Adrenal gland (tissue), 19 donors: ENCODE measurements at places on chromosomes 1 and 21.

- DNase-seq = no peak
Observed at GRCh38 chr1:39735731-39736130, 3.0 kb upstream of the PPIE start.

DNA sequence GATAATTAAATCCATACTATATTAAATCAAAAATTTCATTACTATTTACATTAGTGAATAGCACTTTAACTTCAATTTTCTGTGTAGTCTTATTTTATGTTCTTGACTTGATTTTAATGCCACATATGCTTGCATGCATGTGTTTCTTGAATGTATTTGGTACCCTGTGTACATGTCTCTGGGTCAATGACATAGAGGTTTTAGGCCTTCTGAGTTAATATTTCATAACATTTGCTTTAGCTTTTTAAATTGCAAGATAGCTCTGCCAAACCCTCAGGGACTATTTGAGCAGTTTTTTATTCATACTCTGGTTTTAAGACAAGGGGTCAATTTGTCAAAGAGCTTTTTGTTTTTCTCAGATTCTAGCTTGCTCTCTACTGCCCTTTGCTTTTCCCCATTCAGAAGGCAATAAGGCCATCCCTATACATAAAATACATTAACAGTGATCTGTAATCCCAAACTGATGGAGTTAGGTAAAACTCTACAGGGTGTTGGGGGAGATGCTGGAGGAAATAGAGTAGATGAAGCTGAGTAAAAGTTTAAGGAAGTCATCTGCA lies 5.0 kb downstream of the MLLT11 start:
- DNase-seq = no peak

- no peak for DNase-seq
Observed at GRCh38 chr1:42170779-42171621, 6.5 kb upstream of the GUCA2A start.

DNA sequence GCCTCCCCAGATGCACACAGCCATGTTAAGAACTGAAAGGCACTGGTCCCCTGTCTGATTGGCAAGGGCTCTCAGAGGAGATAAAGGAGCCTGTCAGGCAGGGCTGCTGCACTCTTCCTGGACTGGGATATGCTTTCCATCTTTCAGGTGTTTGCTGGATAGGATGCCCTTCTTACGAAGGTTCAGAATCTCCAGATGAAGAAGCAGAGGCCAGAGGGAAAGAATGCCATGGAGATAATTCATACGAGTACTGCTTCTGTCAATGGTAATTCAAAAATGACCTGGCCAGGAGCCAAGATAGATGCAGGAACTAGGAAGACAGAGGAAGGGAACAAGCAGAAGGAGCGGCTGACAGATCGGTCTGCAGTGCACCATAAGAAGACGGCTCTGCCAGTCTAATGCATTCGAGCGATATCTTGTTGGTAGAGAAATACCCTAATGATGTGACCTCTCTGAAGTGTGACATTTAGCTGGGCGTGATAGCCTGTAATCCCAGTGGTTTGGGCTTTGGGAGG lies 16.6 kb upstream of the ATP2B4 start:
- DNase-seq = no peak

- peak; percentile 12 for DNase-seq
Observed at GRCh38 chr21:25560891-25561290, 46.4 kb downstream of the MRPL39 start.

- peak; percentile 71 for DNase-seq
Observed at GRCh38 chr1:41695118-41695745, 210.7 kb upstream of the EDN2 start.

DNA sequence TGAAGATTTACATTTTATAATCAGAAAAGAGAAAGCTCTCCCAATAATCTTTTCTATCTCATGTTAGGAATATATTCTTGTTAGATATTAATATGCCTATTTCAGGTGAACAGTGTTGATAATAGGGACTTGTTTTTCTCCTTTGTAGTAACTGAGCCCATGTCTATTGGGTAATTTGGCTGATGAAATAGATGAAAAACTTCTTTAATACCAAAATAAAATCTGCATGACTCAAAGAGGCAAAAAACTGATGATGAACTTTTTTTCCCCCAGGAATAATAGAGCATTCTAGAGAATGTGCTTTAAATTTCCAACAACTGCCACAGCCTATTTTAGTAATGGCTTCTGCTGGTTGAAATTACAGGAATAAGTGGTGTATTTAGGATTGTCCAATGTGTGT lies 178.9 kb upstream of the GREM2 start:
- DNase-seq = no peak

- no peak for DNase-seq
Observed at GRCh38 chr1:222331340-222331739, 216.6 kb downstream of the HHIPL2 start.

GRCh38 chr1:66525086-66525485 lies 8.9 kb upstream of the SGIP1 start:
- no peak for DNase-seq

DNA sequence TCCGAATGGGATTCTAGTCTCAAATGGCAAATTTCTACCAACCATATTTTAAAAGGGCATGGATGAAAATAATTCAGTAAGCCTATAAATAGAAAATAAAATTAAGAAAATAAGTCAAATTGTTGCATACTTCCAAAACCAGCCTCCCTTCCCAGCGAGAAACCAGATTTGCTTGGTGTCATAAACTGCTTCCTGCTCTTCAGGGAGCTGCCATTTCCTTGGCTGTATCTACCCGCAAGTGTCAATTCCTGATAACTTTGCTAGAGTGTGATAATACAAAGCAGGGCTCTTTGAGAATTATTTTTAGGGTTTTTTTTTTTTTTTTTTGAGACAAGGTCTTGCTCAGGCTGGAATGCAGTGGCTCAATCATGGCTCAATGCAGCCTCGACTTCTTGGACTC lies 62.3 kb downstream of the S1PR1 start:
- no peak for DNase-seq

GRCh38 chr21:39461419-39461818 lies 9.6 kb downstream of the SH3BGR start:
- no peak for DNase-seq

DNA sequence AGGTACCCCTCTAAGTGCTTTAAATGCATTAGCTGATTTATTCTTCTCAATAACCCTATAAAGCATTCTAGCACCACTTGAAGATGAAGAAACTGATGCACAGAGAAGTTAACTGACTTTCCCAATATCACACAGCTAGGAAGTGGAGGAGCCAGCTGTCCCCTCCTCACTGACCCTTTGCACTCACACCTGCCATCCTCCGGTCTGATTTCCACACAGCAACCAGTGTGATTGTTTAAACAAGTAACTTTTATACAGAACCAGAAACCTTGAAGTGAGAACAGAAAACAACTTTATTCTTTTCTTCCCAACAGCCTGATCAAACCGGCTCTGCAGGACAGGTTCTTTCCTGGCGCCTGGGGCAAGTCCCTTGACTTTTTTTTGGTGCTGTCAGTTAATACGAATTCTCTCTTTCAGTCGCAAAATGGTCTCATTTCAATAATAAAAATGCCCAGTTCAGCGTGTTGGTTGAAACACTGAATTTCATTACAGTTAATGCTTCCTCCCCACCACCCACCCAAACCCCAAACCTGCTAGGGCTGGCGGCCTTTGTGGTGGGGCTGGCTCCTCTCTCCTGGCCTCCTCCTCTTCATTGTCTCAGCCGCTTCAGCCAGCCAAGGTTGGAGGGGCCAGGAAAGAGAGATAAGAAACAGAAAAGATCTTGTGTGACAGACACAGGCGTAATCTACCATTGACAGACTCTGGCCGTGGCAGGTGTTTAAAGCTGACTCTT lies 26.4 kb upstream of the EEIG2 start:
- no peak for DNase-seq

- no peak for DNase-seq
Observed at GRCh38 chr1:179815641-179816040, 62.0 kb downstream of the TOR1AIP2 start.

GRCh38 chr1:39573736-39574624 lies 2.6 kb downstream of the PABPC4 start:
- peak; percentile 64 for DNase-seq

GRCh38 chr1:162690672-162691434 lies 58.6 kb downstream of the DDR2 start:
- DNase-seq = peak; percentile 92

DNA sequence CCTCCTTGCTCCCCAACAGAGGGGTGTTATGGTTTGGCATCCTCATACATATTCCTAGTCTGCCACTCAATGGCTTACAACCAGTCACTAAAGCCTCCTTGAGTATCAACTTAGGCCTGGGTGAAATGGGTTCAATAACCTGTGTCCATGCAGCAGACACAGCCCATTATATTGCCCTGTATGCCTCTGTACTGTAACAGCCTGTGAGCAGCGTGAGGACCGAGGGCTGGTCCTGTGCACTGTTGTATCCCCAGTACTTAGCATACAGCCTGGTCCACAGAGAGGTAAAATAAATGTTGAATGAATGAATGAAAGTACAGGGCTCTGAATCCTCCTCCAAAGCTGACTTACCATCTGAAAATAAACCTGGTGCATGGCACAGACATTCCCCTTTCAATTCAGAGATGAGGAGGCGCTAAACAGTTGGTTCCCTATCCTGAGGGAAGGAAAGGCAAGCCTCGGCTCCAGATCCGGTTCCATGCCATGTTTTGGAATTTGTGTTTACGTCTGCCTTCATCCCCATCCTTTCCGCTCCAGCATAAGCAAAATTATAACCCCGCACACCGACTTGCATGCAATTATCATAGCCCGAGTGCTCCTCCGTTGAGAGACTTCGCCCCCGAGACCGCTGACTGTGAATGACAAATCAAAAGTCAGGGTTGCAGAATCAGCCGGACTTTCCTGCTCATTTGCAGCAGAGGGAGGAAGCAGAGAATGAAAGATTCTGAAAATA lies 45.0 kb upstream of the DNAJC6 start:
- DNase-seq = peak; percentile 52

DNA sequence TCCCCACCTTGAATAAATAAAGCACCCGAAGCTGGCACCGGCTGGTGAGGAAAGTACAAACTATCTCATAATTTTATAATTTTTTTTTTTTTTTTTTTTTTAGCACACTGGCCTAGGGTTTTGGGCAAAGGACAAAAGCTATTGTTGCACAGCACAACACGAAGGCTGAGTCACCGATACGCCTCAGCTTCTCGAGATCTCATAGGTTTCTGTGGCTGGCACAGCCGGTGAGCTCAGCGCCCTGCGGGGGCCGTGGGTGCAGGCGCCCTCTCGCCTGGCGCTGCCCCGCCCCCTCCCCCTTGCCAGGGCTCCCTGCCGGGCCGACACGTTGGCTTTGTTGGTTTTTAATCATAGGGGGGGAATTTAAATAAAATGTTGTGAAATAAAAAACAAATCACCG lies 17.2 kb downstream of the CASZ1 start:
- DNase-seq = no peak

GRCh38 chr1:32538887-32539583 lies at the start of gene ZBTB8A:
TSS of gene ZBTB8A (plus strand) at chr1:32539427. CDS start at chr1:32592932, 53,505 bp downstream.
- peak; percentile 56 for DNase-seq

GRCh38 chr1:115211071-115211745 lies 121.9 kb upstream of the TSPAN2 start:
- DNase-seq = no peak

- DNase-seq = no peak
Observed at GRCh38 chr1:100035214-100035613, 65.4 kb downstream of the SLC35A3 start.

DNA sequence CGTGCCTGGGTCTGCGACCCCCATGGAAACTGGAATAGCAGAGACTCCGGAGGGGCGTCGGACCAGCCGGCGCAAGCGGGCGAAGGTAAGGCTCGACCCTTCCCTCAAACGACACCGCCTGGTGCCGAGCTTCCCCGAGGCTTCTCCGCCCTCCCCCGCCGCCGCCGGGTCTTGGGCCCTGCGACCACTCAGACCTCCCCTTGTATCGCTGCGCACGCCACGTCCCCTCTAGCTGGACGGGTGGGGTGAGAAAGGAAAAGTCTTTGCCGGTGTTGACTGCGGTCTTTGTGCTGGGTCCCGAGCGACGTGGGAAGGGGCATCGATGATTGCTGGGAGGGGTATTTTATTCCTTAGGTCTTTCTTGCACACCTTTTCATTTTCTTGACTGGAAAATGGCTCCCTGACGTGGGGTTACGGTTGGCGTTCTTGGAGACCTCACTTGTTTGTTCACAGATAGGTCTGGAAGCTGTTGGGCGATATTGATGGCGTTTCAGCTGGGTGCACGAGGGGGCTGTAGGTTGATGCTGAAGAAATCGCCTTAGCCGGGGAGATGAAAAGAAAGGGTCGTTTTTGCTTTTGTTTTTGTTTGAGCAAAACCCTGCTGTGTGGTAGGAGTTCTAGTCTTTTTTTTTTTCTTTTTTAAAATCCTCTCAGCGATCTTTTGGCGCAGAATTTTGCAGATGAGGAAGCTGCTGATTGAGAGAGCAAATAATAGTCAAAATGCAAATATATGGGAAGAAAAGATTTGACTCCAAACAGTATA lies 776 bp downstream of the KDM1A start:
- DNase-seq = peak; percentile 19

DNA sequence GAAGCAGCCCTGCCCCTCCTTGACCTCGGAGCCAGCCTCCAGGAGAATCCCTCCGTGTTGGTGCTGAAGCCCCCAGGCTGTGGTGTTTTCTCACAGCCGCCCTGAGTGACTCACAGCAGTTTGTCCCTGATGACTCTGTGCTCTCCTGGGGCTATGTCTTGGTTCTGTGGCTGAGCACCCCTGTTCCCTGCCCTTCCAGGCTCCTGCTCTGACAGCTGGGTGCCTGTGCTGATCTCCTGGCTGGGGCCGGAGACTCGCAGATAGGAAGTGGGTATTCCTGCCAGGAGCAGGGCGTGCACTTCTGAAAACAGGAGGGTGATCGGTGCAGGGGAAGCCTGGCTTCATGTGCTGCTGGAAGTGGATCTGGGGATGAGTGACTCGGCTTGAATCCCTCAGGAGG lies 34.5 kb downstream of the POFUT2 start:
- no peak for DNase-seq

DNA sequence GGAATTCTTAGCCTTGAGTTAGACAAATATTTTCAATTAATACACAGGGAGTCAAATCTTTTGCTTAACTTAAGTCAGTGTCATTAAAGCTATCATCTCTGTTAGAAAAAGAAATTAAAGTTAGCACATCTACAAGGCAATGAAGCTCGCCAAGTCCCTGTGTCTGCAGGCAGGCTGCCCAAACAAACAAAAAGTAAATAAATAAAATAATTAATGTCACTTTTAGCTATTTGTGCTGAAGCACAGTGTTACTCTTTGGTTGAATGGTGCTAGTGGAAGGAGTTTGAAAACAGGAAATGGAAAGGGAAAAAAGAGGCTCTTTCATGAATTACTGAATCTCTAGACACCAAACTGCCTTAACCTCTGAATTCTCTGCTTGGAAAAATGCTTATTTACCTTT lies 37.1 kb upstream of the COL11A1 start:
- DNase-seq = no peak

DNA sequence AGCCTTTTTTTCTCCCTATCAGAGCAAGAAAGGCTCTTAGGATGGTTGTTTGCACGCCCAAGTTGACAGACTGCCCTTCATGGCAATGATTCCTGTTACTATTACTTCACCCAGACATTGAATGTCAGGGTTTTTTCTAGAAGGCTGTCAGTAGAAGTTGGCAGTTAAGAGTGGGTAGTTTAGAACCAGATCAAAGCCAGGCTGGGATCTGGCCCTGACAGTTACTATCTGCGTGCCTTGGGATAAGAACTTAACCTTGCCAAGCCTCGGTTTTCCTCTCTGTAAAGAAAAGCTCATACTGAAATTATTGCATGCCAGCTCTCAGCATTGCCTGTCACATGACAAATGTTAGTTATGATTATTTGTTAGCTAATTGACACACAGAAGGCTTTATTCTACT lies 58.7 kb upstream of the PPP2R5A start:
- DNase-seq = no peak
